Activated CD8-positive, alpha-beta T cell treated with anti-CD3 and anti-CD28 coated beads, Interleukin-2, amount 10 ng/mL, durations not matched to agents 7 days and 5 days (primary cell): ENCODE measurements at places on chromosomes 1 and 21. TPM values are rescaled to one million over a fixed set of nuclear protein-coding genes. Genes with fewer than 3 reads are reported as not detected.

The LAMC2 gene
- total RNA-seq = not detected

The ZFP69B gene
- 3.6 TPM for total RNA-seq

The AGBL4 gene
- total RNA-seq = not detected

The MNDA gene
- total RNA-seq = not detected

The RGS13 gene
- not detected for total RNA-seq

The LINGO4 gene
- total RNA-seq = 0.32 TPM

The HSD11B1 gene
- not detected for total RNA-seq

The LENEP gene
- 1.1 TPM for total RNA-seq

The NR1I3 gene
- total RNA-seq = not detected

The NBPF6 gene
- not detected for total RNA-seq

The CTSK gene
- total RNA-seq = 5.9 TPM

The SLC25A34 gene
- 1.6 TPM for total RNA-seq

The SEC16B gene
- not detected for total RNA-seq

DNA sequence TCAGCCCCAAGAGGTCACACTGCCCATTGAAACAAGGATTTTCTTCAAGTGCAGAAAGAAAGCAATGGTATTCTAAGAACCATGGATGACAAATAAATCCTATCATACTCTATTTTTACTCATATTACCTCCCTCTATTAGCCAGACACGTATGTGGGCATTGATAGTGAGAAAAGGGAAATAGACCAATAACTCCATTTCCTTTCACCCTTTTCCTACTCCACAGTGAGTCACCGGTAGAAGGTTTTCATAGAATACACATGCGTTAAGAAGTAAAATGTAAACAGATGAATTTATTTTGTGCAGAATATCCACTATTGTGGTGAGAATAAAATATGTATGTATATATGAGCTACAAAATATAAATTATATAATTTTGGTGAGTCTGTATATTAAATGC, 568.9 kb upstream of the ADGRL4 start:
- H3K27ac ChIP-seq = no peak overlapping the region
- no peak overlapping the region for H3K4me3 ChIP-seq
- no peaks in the 10 kb centered on the region for H3K36me3 ChIP-seq
- no peaks in the 10 kb centered on the region for H3K4me1 ChIP-seq
- DNase-seq = no peak

DNA sequence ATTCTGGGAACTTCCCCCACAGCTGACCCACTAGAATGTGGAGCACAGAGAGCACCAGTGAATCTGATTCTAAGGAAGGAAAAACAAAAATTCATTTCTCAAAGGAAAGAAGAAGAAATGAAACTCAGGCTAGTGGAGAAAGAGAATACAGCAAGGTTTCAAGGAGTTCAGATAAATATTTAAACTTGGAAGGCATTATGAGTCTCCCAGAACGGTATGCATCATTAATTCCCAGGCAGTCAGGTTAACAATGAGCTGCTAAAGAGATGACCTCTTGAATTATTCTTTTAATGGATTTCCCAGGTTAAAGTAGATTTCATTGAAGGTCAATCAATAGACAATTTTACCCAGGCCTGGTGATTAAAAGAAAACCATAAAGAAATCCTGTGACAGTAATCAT, 103.6 kb upstream of the KAZN start:
- H3K4me1 ChIP-seq = no peaks in the 10 kb centered on the region
- no peak overlapping the region for H3K4me3 ChIP-seq
- no peak for DNase-seq
- no peak overlapping the region for H3K27ac ChIP-seq

- H3K4me3 ChIP-seq = no peak overlapping the region
- peaks cover 6% of the 10 kb centered on the region for H3K4me1 ChIP-seq
- no peak overlapping the region for H3K27ac ChIP-seq
- DNase-seq = no peak
- H3K36me3 ChIP-seq = no peaks in the 10 kb centered on the region
- H3K27me3 ChIP-seq = peaks cover 23% of the 10 kb centered on the region
These were observed 7.9 kb upstream of the CDC73 start for GRCh38 chr1:193113992-193114332.

GRCh38 chr21:46555678-46556077, 49.2 kb downstream of the S100B start:
- H3K4me3 ChIP-seq = no peak overlapping the region
- DNase-seq = peak; percentile 18
- no peaks in the 10 kb centered on the region for H3K27me3 ChIP-seq

GRCh38 chr1:71170925-71171324, 90.1 kb upstream of the ZRANB2 start:
- no peak overlapping the region for H3K4me3 ChIP-seq
- H3K27ac ChIP-seq = no peak overlapping the region
- H3K4me1 ChIP-seq = no peaks in the 10 kb centered on the region
- DNase-seq = no peak

- no peak overlapping the region for H3K27ac ChIP-seq
- H3K36me3 ChIP-seq = no peaks in the 10 kb centered on the region
- no peaks in the 10 kb centered on the region for H3K27me3 ChIP-seq
These were observed 277.1 kb upstream of the KAZN start for GRCh38 chr1:14321422-14321821.

DNA sequence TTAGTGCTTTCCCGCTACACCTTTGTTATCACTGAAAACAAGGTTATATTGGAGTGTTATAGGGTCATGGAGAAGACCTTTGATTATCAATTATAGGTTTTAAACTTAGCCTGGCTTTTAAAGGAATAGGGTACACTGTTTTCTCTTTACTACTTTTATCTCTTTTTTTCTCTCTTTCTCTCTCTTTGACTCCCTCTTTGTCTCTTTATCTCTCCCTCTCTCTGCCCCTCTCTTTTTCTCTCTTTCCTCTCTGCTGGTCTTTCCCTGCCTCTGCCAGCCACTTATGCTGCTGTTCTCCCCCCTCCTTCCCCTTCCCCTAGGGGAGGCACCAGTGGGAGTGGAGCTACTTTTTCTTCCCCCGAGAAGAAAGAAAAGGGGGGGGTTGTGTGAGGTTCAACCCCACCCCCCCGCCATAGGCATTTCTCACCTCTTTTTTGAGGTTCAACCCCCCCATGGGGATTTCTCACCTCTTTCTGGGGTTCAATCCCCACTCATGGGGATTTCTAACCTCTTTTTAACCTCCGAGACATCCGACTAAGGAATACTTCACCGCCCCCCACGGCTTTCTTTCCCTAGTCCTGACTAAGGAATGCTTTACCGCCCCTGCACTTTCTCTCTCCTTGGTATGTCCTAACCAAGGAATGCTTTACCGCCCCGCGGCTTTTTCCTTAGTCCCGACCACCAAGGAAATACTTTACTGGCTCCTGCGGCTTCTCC, 17.2 kb upstream of the ZBTB8B start:
- no peaks in the 10 kb centered on the region for H3K36me3 ChIP-seq
- no peak for DNase-seq
- H3K27me3 ChIP-seq = peaks cover 12% of the 10 kb centered on the region
- H3K4me3 ChIP-seq = no peak overlapping the region
- H3K4me1 ChIP-seq = no peaks in the 10 kb centered on the region

GRCh38 chr1:107318932-107319331, 178.1 kb downstream of the NTNG1 start:
- no peak for DNase-seq
- no peak overlapping the region for H3K27ac ChIP-seq
- no peak overlapping the region for H3K4me3 ChIP-seq
- no peaks in the 10 kb centered on the region for H3K36me3 ChIP-seq
- H3K4me1 ChIP-seq = no peaks in the 10 kb centered on the region

DNA sequence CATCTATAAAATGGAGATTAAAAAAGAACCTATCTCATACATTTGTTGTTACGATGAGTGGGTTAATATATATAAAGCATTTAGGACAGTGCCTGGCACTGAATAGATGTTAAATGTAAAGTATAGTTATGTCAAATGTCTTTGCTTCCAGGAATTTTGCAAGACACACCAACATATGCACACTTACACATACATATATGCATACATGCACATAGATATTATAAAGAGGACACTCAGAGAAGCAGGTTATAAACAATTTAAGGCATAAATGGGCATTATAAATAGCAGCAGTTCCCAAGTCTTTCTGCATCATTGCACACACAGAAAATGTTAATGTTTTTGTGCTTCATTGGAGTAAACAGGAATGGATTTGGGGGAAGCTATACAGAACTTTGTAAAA, 13.3 kb downstream of the CYP4X1 start:
- H3K27me3 ChIP-seq = peaks cover 18% of the 10 kb centered on the region
- H3K4me3 ChIP-seq = no peak overlapping the region
- H3K4me1 ChIP-seq = no peaks in the 10 kb centered on the region
- H3K36me3 ChIP-seq = no peaks in the 10 kb centered on the region

- DNase-seq = no peak
- no peak overlapping the region for H3K4me3 ChIP-seq
- H3K27me3 ChIP-seq = peaks cover 2% of the 10 kb centered on the region
These were observed 3.6 kb upstream of the TNNT2 start for GRCh38 chr1:201381130-201381529.

DNA sequence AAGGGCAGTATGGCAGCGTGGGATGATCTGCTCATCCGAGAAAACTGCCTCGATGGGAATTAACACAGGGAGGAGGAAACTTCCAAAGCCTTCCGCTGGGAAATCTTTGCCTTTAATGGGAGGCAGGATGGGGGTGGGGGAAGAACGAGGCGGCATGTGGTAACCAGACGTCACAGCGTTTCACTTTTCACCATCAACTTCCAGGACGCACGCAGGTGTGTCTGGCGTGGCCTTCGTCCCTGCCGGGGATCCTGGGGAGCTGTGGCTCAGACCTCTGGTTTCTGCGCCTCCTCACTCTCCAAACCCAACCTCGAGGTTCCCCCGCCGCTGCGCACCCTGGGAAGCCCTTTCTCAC, 282 bp downstream of the RSPH1 start:
- peaks cover 24% of the 10 kb centered on the region for H3K27me3 ChIP-seq
- peak overlapping the region; percentile 89 for H3K27ac ChIP-seq
- peak overlapping the region; percentile 80 for H3K4me3 ChIP-seq
- peaks cover 19% of the 10 kb centered on the region for H3K4me1 ChIP-seq
- no peak for DNase-seq

DNA sequence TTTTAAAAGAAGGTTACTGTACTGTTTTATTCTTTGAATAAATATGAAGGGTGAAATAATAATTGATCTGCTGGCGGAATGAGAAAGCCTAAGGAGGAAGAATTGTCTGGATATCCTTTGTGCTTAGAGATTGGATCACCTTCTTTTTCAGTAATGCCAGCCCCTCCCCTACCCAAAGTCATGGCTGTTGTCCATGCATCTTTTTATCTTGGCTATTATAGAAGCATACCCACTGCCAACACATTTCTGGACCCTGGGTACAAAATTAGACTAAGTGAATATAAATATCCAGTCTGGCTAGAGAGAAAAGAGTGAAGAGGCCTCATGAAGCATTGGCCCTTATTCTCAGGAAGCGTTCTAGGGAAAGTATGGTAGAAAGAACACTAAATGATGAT, 28.1 kb downstream of the AK4 start:
- peaks cover 3% of the 10 kb centered on the region for H3K36me3 ChIP-seq
- DNase-seq = no peak
- no peak overlapping the region for H3K4me3 ChIP-seq
- no peak overlapping the region for H3K27ac ChIP-seq
- H3K4me1 ChIP-seq = peaks cover 9% of the 10 kb centered on the region

DNA sequence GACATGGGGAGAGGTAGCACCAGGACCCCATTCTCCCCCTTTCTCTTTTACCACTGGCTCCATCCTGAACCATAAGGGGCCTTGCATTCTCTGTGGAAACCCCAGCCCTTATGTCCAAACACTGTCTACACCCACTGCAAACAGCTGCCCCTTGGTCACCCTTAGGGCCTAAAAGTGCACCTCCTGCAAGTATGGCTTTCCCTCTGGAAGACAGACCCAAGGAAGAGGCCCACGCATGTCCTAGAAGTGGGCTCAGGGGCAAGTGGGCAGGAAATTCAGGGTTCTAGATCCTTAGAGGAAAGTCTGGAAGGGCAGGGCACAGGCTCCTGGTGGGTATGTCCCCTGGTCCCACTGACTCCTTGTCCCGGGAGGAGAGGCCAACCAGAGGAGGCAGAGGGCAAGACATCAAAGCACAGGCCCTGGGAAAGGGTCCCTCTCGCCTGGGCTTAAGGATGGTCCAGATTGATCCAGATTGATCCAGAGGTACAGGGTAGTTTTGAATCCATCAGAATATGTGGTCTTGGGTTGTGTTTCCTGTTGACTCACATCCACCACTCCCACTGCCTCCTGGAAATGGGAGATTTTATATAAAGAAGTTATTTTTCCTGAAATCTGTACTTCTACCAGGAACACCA, 150.9 kb downstream of the GRIK3 start:
- no peaks in the 10 kb centered on the region for H3K4me1 ChIP-seq
- no peak overlapping the region for H3K4me3 ChIP-seq
- H3K27ac ChIP-seq = no peak overlapping the region
- H3K27me3 ChIP-seq = no peaks in the 10 kb centered on the region

GRCh38 chr1:29782846-29783507, 546.7 kb downstream of the PTPRU start:
- DNase-seq = peak; percentile 17
- peaks cover under 1% of the 10 kb centered on the region for H3K4me1 ChIP-seq
- H3K27me3 ChIP-seq = peaks cover 9% of the 10 kb centered on the region
- no peak overlapping the region for H3K27ac ChIP-seq

- no peak overlapping the region for H3K4me3 ChIP-seq
- H3K27ac ChIP-seq = no peak overlapping the region
- H3K27me3 ChIP-seq = no peaks in the 10 kb centered on the region
- H3K36me3 ChIP-seq = peaks cover 52% of the 10 kb centered on the region
- no peak for DNase-seq
These were observed 22.5 kb downstream of the DPH5 start for GRCh38 chr1:101003012-101003650.

DNA sequence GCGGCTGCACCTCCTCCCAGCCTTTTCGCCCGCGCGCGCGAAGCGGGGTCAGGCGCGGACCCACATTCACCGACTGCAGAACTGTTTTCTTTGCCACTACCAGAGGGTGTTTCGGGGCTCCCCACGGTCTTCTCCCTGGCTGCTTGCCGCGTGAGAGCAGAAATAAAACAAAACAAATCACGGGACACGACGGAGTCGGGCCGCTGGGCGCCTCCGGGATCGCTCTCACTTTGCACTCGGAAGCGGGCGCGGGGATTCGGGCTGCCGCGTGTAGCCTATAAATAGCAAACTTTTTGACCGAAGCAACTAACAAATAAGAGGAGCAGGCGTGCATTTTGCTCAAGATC, 412.3 kb upstream of the ESRRG start:
- no peak overlapping the region for H3K27ac ChIP-seq
- peaks cover 63% of the 10 kb centered on the region for H3K27me3 ChIP-seq
- peaks cover 10% of the 10 kb centered on the region for H3K4me1 ChIP-seq
- H3K4me3 ChIP-seq = peak overlapping the region; percentile 34
- no peak for DNase-seq
- H3K36me3 ChIP-seq = peaks cover 7% of the 10 kb centered on the region

- no peak for DNase-seq
- no peaks in the 10 kb centered on the region for H3K36me3 ChIP-seq
- H3K4me1 ChIP-seq = no peaks in the 10 kb centered on the region
- H3K27me3 ChIP-seq = no peaks in the 10 kb centered on the region
- no peak overlapping the region for H3K4me3 ChIP-seq
These were observed 99.5 kb upstream of the NRIP1 start for GRCh38 chr21:15164273-15164672.

GRCh38 chr1:98781906-98782305, 120.4 kb downstream of the SNX7 start:
- no peak for DNase-seq
- H3K4me1 ChIP-seq = no peaks in the 10 kb centered on the region
- H3K27me3 ChIP-seq = peaks cover 4% of the 10 kb centered on the region
- H3K4me3 ChIP-seq = no peak overlapping the region
- no peak overlapping the region for H3K27ac ChIP-seq

- H3K4me1 ChIP-seq = no peaks in the 10 kb centered on the region
- no peaks in the 10 kb centered on the region for H3K36me3 ChIP-seq
- no peaks in the 10 kb centered on the region for H3K27me3 ChIP-seq
These were observed 18.5 kb upstream of the LYPLAL1 start for GRCh38 chr1:219155135-219155534.
